ENCODE measurements at places on chromosomes 4 and X. TPM values are rescaled to one million over a fixed set of nuclear protein-coding genes. Genes with fewer than 3 reads are reported as not detected.

MAGED4 gene
- total RNA-seq = 7.5 TPM

DNA sequence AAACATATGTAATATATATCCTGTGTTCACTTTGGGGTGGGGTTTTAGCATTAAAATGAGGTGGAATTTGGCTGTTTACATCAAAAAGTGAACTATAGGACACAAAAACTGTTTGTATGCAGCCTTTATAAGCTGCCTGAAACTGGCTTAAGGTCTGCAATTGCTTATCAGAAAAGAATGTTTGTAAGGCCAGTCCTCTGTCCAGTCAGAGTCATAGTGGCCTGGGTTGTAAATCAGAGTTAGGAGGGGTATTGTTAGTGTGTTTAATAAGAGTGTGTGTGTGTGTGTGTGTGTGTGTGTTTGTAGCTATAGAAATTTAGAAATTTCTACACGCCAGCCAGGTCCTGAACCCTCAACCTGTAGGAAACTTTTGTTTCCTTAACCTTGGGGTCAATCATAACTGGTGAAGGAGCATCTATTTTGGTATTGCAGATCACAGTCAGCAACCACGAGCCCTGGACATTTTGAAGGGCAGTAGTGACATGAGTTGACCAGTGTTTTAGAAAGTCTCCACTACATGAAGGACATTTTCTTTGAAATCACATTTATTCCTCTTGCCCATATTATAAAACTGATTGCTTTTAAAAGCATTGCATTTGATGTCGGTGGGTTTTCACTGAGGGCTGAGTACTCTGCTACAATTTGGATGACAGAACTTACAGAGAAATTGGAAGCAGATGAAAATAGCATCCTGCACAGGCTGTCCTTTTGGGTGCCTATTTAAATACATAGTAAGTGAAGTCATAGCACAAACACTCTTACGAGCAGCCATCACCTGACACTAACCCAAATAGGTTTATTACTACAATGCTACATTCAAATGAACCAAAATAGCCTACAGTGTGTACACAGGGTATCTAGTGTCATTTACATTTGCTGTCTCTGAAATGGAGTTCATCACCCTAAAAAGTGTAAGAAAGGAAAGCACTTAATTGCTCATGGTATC is 11.2 kb upstream of the TMEM154 start:
- DNase-seq = no peak

PCSK1N gene
- 2.2 TPM for total RNA-seq

ZNF630 gene
- total RNA-seq = 8.0 TPM

NUP62CL gene
- total RNA-seq = 1.3 TPM
